ENCODE measurements at places on chromosomes 3 and 15. TPM values are rescaled to one million over a fixed set of nuclear protein-coding genes. Genes with fewer than 3 reads are reported as not detected.

The RLBP1 gene
- not detected for total RNA-seq

The CCDC39 gene
- not detected for total RNA-seq

The HACL1 gene
- total RNA-seq: 13.1 TPM

The ZNF770 gene
- 10.9 TPM for total RNA-seq

The SGO1 gene
- 9.5 TPM for total RNA-seq

The RFT1 gene
- total RNA-seq: 14.8 TPM

The MDFIC2 gene
- not detected for total RNA-seq

The CCDC80 gene
- 114 TPM for total RNA-seq

The MEF2A gene
- total RNA-seq: 17.7 TPM

The CCR8 gene
- total RNA-seq: not detected

The ZKSCAN7 gene
- total RNA-seq: 5.2 TPM

The FEZF2 gene
- total RNA-seq: not detected

The IL17RE gene
- 3.9 TPM for total RNA-seq

The TMEM212 gene
- total RNA-seq: not detected

The HYAL2 gene
- 84.6 TPM for total RNA-seq

The ZBED2 gene
- not detected for total RNA-seq

The CCR2 gene
- total RNA-seq: not detected

The HRG gene
- total RNA-seq: not detected

The ICE2 gene
- 14.6 TPM for total RNA-seq

The SMCO1 gene
- 0.34 TPM for total RNA-seq

The ATP6V1A gene
- 28.4 TPM for total RNA-seq

The GOLGA6B gene
- total RNA-seq: not detected

The C2CD4A gene
- not detected for total RNA-seq

The ACTL6A gene
- total RNA-seq: 151 TPM

The KCNH8 gene
- total RNA-seq: not detected

The CPB1 gene
- total RNA-seq: 0.15 TPM

The SEC22C gene
- total RNA-seq: 62.1 TPM

The CYP19A1 gene
- total RNA-seq: not detected

The BCL2A1 gene
- total RNA-seq: not detected

The ANKRD63 gene
- not detected for total RNA-seq

The MBNL1 gene
- 149 TPM for total RNA-seq

The POPDC2 gene
- total RNA-seq: not detected

The EFHB gene
- total RNA-seq: not detected

The CYP8B1 gene
- not detected for total RNA-seq
